Lower leg skin (tissue), 4 donors: ENCODE measurements at places on chromosomes 1 and 21.

- no peak for DNase-seq
Measured at GRCh38 chr1:166988974-166989515, at the start of gene MAEL. TSS of gene MAEL (plus strand) at chr1:166989280. CDS start at chr1:166989353, 73 bp downstream.

DNA sequence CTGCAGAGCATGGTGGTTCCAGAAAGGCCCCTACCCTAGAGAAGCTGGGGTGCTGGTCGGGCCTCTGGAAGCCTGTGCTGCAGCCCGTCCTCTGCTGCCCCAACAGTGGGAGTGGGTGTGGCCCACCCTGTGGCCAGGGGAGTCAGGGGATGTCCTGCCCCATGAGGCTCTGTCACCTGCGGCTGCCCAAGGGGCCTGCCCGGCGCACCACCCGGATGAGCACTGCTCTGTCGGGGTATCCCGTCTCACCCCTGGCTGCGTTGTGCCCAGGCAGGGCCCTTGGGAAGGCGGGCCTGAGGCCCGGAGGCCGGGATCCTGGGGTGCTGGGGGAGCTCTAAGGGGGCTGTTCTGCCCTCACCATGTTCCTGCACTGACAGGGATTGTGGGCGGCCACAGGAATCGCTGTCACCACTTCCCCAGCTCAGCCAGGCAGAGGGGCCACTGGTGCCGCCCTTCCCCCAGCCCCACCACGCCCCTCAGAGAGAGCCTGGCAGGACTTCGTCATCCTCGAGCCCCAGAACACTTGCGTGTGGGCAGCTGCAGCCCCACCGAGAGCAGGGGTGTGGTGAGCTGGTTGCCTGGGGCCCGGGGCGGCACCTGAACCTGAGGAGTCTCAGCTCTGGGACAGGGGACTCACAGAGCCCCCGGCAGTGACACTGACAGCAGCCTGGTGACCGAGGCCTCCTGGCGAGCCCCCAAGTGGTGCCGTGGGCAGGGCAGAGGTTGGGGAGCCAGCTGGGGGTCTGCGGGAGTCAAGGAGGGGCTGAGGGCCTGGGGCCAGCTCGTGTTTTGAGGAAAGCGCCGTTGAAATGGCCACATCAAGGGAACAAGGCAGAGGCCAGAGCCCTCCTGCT lies 20.2 kb downstream of the PANK4 start:
- no peak for DNase-seq

GRCh38 chr1:3548156-3548893 lies 63.0 kb downstream of the MEGF6 start:
- no peak for DNase-seq

GRCh38 chr1:162055062-162055461 lies 14.4 kb upstream of the NOS1AP start:
- no peak for DNase-seq

- no peak for DNase-seq
Measured at GRCh38 chr1:227763246-227764018, 28.2 kb downstream of the SNAP47 start.

DNA sequence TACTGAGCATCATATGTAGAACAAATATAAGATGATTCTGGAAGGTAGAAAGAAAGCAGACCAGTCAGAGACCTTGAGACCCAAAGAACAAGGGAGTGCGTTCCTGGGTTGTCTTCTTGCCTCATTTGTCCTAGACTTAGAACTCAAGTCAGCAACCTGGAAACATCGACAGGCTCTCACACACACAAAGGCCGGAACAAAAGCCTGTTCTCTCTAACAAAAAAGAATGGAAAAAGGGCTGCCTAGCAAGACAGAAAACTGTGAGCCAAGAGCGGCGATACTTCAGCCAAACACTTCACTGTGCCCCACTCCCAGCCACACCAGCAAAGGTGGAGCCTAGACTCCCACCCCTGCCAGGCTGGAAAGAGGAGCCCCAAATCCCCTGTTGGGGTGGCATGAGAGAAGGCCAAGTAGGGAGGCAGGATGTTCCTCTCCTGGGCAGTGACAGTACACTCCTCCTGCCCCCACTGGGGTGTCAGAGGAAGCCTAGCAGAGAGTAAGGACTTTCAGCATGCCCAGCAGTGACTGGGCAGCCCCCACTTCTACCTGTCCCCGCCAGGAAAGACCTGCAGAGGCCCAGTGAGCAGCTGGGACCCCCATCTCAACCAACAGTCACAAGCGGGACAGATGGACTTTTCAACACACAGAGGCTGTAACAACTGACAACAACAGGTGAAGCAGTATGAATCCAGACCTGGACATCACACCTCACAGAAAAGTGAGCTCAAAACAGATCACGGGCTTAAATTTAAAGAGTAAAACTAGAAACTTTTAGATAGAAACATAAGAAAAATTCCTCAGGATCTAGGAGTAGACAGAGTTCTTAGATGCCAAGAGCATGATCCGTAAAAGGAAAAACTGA lies 33.0 kb downstream of the MRAP start:
- peak; percentile 63 for DNase-seq

- DNase-seq = no peak
Measured at GRCh38 chr1:15616373-15617172, 685 bp upstream of the DDI2 start.
